ENCODE measurements at places on chromosomes 2 and 18. TPM values are rescaled to one million over a fixed set of nuclear protein-coding genes. Genes with fewer than 3 reads are reported as not detected.

- DNase-seq, result no peak
These were observed 67.8 kb upstream of the MAP4K3 start for GRCh38 chr2:39504790-39505335.

DNA sequence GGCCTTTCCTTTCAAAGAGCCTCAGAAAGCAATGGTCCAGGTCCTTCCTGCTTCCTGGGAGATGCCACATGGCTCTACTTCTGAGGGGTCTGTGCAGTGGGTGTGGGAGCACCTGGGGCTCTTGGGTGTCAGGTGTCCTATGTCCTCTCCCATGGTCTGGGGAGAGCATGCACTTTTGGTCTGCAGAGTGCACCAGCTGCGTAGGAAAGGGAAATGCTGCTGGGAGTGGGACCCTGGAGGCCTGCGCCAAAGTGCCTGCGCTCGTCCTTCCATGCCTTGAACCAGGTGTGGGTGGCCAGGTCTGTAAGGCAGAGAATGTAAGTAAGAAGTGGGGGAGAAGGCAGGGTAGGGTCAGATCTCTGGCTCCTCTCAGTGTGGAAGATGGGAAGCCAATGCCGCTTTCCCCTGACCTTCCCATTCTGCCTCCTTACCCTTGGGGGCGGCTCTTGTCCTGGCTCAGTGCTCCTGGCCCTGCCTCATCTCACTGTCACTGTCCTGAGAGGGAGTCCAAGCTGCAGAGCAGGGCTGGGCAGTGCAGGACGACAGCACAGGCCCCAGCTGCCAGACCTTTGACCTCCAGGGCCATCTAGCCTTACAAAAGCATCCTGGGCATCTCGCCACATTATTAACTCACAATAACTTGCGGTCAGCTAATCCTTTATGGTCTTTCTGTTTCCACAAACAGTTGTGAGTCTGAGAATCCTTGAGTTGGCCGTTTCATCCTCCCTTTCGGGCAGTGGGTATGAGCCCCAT lies 6.6 kb upstream of the PROM2 start:
- DNase-seq, result no peak

DNA sequence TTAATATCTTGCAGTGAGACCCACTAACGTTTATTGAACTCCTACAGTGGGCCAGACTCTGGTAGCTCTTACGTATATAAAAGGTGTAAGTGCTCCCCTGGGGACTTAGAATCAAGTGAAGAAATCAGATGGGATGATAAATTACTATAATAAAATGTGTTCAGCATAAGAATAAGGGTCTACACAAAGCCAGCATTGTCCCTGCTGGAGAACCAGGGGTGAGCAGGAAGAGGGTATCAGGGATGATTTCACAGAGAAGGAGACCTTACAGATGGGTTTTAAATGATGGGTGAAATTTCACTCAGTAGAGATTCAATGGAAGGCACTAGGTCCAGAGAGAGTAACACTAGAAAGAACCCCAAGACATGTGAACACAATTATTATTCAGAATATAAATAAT lies 20.7 kb downstream of the NRXN1 start:
- no peak for DNase-seq

The CDH7 gene
- total RNA-seq, result not detected

- no peak for DNase-seq
These were observed 258.6 kb upstream of the TANK start for GRCh38 chr2:160901613-160902012.
